ENCODE measurements at places on chromosomes 1 and 21.
A peak's percentile ranks its signal among the peaks of the same experiment; 100 is the strongest.

GRCh38 chr1:226551299-226551698 lies 2.7 kb downstream of the STUM start:
- DNase-seq, result peak; percentile 76

DNA sequence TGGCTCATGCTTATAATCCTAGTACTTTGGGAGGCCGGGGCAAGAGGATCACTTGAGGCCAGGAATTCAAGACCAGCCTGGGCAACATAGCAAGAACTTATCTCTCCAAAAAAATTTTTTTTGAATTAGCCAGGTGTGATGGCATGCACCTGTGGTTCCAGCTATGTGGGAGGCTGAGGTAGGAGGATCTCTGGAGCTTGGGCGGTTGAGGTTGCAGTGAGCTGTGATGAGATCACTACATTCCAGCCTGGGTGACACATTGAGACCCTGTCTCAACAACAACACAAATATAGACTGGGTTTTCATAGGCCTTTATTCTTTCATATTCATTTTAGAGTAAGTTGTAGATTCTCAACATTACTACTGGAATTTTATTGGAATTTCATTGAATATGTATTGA lies 12.8 kb downstream of the MED18 start:
- no peak for DNase-seq

GRCh38 chr1:91578320-91579109 lies 77.9 kb downstream of the CDC7 start:
- DNase-seq, result no peak

DNA sequence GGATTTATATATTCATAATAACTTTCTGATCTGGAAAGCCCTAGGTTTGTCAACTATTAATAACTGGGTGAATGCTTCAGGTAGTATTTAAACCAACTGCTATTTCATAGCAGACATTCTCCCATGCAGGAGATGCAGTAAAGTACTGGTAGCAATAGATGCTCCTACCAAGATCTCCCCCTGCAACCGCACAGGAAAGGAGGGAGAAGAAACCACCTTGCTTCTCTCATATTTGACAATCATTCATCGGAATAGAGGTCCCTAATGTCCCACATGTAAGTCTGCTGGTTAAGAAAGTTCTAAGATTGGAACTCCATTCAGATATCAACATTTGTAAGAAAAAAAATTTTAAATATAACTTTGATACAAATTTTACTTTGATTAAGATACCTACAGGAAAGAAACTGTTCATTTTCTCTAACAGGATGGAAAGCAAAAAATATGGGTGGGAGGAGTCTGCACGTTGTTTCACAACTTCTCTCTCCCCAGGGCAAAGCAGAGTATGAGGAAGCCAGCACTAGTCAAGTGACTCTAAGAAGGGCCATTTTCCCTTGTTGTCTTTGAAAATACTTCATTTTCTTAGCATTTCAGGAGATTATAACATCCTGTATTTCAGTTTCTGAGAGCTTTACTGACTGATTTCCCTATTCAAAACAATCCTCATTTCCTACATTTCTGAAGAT lies at the start of gene PYHIN1:
Gene PYHIN1 (plus strand): TSS at position 498 of the 683 bp plus-strand sequence. CDS start 5,359 bp downstream, outside the sequence.
- DNase-seq, result no peak

DNA sequence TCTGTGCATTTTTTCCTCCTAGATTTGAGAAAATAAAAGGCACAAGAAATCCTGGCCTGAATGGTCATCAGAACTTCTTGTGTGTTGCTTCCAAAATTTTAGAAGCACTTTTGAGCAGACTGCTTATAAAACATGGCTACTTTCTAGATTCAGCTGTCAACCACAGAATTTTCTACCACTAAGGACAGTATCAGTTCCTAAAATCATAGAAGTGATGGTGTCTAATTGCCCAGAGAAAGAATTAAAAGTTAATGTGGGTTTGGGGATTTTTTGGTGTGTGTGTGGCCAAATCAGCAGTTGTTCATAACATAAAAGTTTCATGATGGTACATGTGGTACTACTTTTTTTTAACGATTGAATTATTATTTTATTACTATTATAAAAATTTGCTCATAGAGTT lies 171.4 kb upstream of the SNX7 start:
- no peak for DNase-seq

DNA sequence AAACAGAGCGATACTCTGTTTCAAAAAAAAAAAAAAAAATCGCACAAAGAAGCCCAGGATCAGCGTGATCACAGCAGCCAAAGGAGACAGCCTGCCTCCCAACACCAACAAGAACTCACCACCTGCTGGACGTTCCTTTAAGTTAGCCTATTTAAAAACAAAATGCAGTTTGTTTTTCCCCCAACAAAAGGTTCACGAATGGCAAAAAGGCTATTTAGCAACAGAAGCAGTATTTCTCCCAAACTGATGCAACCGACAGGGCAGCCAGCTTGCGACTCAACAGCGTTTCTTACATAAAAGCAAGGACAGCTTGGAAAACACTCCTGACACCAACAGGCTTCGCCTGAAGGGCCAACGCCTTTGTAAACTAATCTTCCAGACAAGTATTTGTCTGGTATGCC lies 6.8 kb downstream of the SSU72 start:
- DNase-seq, result no peak

- DNase-seq, result no peak
Measured at GRCh38 chr1:47212636-47213229, 19.3 kb downstream of the TAL1 start.
